ENCODE measurements at places on chromosomes 16 and 17.

GRCh38 chr16:82987767-82988166, 361.0 kb downstream of the CDH13 start:
- DNase-seq: no peak

- peak; percentile 55 for DNase-seq
Observed at GRCh38 chr17:1485423-1486376, 6.8 kb downstream of the MYO1C start.

DNA sequence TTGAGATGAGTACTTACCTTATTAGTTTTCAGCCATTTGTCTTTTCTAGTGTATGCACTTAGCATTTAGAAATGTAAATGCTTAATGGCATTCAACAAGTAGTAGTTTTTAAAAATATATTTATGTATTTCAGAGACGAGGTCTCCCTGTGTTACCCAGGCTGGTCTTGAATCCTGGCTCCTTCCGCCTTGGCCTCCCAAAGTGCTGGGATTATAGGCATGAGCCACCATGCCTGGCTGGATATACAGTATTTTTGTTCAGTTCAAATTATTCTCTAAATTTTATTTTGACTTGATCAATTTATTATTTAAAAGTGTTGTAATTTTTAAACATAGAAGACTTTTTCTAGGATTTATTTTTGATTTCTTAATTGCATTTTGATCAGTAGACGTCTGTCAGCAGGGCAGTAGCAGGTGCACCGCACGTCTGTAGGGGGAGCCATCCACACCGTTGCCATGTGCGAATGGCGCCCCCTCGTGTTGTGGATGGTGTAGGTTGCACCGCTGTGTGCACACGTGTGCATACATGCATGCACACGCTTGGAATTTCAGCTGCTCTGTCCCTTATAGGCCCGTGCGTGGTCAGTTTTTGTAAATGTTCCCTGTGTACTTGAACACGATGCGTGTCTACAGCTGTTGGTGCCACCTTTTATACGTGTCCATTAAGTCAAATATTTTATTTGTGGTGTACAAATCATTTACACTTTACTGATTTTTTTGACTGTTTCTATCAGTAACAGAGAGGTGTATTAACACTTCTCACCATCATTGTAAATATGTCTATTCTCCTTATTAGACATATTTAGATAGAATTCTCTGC, 30.6 kb downstream of the RPTOR start:
- DNase-seq: peak; percentile 82

- no peak for DNase-seq
Observed at GRCh38 chr17:61984821-61985220, 57.0 kb upstream of the INTS2 start.

DNA sequence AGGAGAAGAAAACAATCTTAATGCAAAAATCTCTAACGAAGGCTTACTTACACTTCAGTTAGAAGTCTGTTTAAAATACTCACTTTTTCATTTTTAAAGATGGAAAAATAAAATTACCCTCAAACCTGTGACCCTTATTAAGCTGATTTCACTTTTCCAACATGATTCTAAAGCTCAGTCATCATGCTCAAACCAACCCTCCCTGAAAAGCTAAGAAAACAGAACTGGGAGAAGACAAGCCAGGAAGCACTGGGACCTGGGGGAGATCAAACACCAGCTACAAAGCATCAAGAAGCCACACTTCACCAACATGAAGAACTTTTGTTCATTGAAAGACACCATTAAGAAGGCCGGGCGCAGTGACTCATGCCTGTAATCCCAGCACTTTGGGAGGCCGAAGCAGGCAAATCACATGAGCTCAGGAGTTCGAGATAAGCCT, 88.8 kb downstream of the LITAF start:
- no peak for DNase-seq

DNA sequence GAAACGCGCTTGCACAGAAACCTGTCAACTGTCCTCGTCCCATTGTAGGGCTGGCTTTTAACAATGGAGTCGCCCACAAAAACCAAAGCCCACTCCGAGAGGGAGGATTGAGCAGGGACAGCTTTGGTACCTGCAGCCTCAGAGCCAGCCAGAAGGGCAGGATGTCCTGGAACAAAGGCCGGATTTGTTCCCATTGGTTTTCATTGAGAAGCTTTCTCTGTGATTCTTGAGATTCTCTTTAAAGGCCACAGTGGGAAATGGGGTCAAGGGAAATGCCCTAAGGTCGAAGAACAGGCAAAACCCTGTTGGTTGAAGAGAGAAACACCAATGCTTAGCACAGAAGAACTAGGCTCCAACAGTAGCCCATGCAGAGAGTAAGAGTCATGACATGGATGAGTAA, 65.4 kb downstream of the C16orf78 start:
- no peak for DNase-seq

DNA sequence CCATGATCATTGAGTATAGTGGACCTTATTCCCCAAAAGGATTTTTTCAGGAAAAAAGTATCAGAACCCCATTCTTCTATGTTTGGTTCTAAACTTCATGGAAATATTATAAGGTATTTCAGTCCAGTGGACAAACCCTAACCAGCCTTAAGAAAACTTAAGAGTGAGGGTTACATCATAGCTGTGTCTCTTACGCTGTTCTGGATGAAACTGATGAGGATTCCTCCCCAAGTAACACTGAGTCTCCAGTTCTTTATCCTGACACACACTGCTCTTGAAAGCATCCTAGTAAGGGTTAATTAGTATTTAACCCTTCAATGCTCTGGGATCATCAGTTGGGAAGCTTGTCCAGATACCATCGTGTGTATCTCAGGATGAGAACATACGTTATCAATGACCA, 5.0 kb downstream of the LYRM1 start:
- no peak for DNase-seq

DNA sequence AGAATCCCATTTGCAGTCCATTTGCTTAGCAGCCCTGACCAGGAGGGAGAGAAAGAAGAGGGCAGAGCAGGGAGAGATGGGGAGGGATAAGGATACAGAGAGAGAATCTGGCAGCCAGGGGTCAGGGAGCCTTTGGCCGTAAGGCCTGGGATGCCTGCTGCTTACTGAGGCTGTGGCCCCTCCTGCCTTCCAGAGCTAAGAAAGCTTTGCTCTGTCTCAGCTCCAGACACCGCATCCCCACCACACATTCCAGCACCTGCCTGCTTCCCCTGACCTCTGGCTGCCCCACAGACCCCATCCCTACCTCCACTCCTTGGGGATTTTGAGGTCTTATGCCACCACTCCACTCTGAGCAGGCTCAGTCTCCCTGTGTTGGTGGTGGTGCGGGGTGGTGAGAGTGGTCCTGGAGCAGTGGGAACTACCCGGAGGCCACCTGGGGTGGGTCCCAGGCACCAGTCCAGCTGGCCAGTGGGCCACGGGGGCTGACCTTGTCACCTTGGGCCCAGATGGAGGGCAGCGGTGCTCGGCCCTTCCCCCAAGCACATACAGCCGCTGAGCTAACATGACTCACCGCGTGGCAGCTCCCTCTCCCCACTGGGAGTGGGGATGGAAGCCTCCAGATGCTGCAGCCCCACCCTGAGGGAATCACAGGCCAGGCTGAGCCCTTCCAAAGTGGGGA, 58.3 kb downstream of the RAI1 start:
- DNase-seq: no peak

- DNase-seq: no peak
Observed at GRCh38 chr16:84461413-84462295, 42.8 kb downstream of the MEAK7 start.

DNA sequence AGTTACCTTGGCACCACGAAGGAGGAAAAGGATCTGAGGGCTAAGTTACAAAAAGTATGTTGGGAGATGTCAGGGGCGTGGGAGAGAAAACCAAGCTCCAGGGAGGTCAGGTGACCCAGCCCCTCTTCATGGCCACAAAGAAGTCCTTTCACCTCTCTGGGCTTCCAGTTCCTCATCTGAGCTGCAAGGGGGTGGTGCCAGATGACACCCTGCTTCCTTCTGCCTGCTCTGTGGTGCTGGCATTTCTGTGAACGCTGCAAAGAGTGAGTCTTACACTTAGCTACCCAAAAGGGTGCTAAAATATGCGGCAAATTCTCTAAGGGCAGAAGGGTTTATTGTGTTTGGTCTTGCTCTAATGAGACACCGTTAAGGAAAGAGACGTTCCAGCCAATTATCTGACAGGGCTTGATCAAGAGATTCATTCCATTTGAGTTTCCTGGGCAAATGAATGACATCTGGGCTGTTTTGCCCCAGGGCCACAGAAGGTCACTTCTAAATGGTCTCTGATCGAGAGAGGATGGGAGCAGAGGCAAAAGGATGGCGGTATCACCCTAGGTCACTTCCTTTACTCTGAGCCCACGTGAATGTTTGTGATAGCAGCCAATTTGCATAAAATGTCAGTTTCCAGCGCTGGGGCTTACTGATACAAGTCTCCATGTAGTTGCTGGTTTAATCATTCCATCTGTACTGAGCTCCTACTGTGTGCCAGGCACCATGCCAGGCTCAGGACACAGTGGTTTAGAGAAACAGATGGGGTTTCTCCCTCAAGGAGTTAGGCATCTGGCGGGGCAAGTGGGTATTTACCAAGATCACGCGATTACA, 210.2 kb downstream of the KATNIP start:
- DNase-seq: no peak

DNA sequence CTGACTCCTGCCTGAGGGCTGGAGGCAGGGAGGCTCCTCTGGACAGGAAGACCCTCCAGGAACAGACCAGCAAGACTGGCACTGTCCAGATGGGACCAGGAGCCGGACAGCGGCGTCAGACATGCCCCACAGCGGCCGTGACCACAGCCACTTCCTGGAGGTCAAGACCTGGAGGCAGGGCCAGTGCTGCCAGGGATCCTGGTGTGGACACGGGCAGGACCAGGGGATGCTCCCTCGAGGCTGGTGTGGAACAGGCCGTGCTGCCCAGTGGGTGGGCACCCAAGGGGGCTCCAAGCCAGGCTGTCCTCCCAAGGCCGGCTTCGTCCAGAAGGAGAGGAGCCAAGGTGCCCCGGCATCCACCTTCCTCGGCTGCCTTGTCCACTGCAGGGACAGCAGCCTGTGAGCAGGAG, 4.5 kb upstream of the CCDC57 start:
- no peak for DNase-seq

DNA sequence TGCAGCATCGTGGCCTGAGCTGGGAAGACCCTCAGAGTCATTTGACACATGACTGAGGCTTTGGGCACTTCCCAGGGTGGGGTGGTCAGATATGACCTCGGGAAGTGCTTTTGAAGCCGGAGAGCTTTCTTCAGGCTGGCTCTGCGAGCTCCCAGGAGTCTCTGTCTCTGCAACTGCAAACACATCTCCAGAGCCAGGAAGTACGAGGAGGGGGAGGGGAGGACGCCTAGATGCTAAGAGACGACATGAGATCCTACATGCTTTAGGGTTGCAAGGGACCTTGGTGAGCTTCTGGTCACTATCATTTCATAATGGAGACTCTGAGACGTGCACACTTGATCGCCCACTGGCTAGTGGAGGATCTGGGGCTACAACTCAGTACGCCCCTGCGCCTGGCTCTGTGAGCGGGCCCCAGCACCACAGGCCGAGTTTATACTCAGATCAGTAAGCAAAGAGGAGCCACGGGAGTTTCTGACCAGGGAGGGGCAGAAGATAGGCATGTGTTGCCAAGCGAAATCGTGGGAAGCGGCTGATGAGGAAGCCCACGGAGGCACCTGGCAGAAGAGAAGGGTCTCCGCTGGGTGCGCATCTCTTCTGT, 527 bp upstream of the MGAT5B start:
- DNase-seq: no peak

DNA sequence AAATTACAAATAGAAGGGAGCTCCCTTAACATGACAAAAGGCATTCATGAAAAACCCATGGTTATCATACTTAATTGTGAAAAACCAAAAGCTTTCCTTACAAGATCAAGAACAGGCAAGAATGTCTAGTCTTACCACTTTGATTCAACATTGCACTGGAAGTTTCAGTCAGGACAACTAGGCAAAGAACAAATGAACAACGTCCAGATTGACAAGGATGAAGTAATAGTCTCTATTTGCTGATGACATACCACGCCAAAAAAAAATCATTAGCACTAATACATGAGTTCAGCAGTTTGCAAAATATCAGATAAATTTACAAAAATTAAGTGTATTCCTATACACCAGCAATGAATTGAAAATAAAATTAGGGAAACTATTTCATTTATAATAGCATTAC, 200.2 kb downstream of the TOX3 start:
- DNase-seq: no peak

- DNase-seq: no peak
Observed at GRCh38 chr16:60776281-60776680, 1260.0 kb downstream of the CDH8 start.

DNA sequence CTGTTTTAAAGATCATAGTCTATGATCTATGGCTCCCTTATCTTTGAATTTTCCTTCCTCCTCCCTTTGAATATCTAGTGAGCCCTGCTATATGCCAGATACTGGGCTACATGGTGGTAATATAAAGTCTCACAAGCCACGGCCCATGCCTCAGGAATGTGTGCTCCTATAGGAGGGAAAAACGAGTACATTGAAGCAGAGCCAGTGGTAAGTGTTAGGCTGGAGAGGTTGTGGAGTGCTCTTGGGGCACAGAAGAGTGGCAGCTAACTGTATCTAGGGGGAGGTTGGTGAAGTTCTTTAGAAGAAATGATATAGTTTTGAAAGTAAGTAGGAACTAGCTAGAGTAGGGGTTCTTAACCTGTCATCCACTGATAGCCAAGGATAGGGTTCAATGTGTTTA, 105.8 kb upstream of the PMFBP1 start:
- DNase-seq: no peak

- no peak for DNase-seq
Observed at GRCh38 chr17:2435181-2435741, 34.4 kb upstream of the MNT start.

DNA sequence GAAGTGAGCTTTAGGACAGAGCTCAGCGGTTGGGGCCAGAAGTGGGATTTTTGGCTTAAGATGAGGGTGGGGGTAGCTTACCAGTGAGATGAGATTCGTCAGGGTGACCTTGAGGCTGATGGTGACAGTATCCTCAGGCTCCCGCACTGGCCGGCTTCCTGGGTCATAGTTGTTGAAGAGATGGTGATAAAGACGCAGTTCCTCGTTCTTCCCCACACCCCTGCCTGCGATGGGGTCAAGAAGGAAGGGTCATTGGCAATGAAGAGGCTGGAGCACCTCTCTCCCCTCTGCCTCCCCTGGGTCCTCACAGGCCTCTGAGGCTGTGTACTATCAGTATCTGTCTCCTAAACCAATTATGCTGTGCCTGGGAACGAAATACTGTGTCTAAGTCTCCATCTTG, 358 bp downstream of the CHRNE start:
- DNase-seq: no peak

GRCh38 chr17:78472035-78472905, 93.8 kb downstream of the PGS1 start:
- DNase-seq: no peak

- DNase-seq: no peak
Observed at GRCh38 chr17:9052921-9053320, 31.6 kb downstream of the NTN1 start.

- DNase-seq: peak; percentile 50
Observed at GRCh38 chr17:39667945-39668924, at the start of gene PNMT. Gene PNMT (plus strand): TSS chr17:39668453. CDS start chr17:39668476, 23 bp downstream.
